T-helper 22 cell (primary cell): ENCODE measurements at places on chromosomes 5 and 9.

- DNase-seq = no peak
Measured at GRCh38 chr9:78866207-78867132, 569.5 kb downstream of the PSAT1 start.

DNA sequence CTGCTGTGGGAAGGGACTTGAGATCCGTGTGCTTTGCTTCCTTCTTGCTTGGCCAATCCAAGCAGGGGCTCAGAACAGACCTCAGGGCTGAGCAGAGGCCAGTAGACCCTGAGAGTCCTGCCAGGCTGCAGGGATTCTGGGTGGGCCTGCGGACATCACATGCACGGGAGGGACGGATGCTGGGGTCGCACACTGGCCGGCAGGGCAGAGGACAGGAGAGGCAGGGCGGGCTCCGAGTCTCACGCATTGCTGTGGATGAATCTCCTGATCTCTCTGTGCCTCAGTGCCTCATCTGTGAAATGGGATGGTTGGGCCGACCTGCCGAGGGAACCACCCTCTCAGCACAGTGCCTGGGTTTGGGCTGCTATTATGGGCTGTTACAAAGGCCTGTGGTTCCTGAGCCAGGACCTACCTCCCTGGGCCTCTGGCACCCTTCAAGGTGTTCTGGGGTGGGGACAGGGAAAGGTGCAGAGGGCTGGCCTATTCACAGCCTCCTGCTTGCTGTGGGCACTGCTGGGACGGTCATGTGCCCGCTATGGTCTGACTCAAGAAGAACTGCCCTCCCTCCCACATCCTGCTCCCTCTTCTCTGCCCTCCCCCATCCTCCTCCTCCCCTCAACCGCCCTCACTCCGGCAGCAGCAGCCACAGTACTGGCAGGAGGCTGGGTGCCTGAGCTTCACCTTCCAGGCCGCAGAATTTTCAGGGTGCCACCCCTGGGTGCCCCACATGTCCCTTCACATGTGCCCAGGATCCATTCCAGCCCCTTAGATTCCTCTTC, 43.3 kb downstream of the NCS1 start:
- DNase-seq = no peak

- DNase-seq = no peak
Measured at GRCh38 chr9:118059484-118060278, 355.5 kb downstream of the TLR4 start.

DNA sequence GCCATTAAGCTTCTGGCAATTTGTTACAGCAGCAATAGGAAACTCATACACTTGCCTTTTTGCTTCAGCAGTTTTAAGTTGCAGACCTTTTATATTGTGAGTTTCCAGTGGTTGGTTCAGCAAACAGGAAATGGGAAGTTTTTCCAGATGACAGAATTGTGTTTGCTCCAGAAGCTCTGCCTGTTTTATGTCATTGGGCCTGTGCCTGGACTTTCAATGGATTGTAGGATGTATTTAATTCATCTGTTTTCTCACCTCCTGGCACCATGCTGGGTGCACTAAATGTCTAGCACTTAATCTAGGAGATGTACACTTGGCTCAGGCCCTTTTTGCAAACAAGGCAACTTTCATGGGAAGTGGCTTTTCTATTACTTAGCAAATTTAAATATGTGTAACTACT, 100.4 kb upstream of the CLINT1 start:
- no peak for DNase-seq

DNA sequence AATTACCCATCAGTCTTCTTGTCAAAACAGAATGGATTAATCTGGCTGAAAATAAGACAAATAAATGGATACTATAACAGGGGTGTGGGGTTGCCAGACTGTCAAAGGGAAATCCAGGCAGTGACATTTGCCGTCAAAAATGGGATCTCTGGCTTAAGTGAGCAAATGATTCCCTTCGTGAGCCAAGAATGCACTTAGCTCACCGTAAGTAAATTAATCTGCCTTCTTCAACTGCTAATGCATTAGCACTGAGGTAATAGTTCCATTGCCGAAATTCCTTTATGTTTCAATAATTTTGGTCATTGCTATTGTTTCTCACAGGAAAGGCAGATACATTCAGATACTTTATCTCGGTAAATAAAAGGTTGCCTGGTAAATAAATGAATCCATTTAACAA, 377.8 kb downstream of the KIAA0825 start:
- no peak for DNase-seq
